Mesothelial cell of epicardium (in vitro differentiated cells): ENCODE measurements at places on chromosomes 7 and 10.

- H3K27ac ChIP-seq: peak overlapping the region; percentile 99
- peaks cover 24% of the 10 kb centered on the region for H3K36me3 ChIP-seq
- H3K4me1 ChIP-seq: peaks cover 52% of the 10 kb centered on the region
- no peaks in the 10 kb centered on the region for H3K27me3 ChIP-seq
These were observed 766 bp downstream of the BAMBI start for GRCh38 chr10:28677888-28678686.

DNA sequence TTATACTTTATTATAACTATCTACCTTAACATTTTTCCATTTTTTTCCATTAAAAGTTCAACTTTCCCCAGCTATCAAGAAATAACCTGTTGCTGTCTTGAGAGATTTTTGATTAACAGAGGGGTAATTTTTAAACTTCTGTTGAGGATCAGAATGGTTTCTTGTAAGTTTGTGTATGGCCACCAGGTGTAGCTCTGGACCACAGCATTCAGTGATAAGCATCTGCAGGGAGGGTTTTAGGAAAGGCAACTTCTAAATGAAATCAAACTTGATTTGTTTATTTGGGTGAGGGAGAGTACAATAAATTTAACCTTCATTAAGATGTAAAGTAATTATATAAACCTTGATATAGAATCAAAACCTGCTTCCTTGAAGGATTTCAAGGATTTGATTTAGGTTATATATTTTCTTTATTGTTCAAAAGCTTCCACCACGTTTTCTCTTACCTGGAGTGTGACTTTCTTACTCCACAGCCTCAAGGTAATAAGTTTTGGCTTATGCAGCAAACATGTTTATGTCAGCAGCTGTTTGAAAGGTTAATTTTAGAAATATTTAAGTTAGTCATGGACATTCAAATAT lies 153.3 kb downstream of the STK31 start:
- no peaks in the 10 kb centered on the region for H3K4me1 ChIP-seq
- no peak for DNase-seq
- H3K27me3 ChIP-seq: peaks cover 16% of the 10 kb centered on the region

- H3K4me3 ChIP-seq: no peak overlapping the region
- H3K27ac ChIP-seq: peak overlapping the region; percentile 11
- H3K4me1 ChIP-seq: peaks cover 14% of the 10 kb centered on the region
- no peaks in the 10 kb centered on the region for H3K27me3 ChIP-seq
- no peak for DNase-seq
These were observed 21.6 kb upstream of the SAR1A start for GRCh38 chr10:70191972-70192305.

GRCh38 chr7:157133304-157133703 lies 5.4 kb upstream of the UBE3C start:
- peaks cover 5% of the 10 kb centered on the region for H3K4me1 ChIP-seq
- no peak for DNase-seq
- no peaks in the 10 kb centered on the region for H3K36me3 ChIP-seq
- H3K27me3 ChIP-seq: peaks cover 34% of the 10 kb centered on the region
- no peak overlapping the region for H3K4me3 ChIP-seq

DNA sequence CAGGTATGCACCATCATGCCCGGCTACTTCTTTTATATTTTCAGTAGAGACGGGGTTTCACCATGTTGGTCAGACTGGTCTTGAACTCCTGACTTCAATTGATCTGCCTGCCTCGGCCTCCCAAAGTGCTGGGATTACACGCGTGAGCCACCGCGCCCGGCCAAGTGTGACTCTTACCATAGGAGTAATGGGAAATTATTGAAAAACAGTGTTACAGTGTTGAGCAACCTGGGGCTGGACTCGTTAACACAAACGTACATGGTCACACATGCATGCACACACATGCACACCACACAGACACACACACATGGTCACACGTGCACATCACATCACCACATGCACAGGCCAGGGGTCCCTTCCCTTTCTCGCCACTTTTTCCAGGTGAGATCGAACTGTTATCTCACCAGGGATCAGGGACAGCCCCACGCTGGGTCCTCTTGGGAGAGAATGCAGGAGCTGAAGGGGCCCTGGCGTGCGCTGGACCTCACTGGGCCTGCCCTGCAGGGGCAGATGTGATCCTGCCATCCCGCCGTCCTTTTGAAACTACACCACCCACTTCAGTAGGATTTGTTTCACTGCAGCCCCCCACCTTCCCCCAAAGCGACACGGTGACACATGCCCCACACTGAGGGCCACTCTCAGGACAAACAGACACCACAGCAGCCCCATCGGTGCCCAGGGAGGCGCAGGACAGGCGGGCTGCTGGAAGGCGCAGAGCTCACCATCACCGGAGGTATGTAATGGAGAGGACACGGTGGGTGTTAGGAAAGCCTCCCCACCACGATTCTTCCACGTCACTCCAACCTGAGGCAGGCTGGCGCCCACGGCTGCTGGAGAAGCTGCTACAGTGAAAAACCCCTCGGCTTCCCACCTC lies 10.2 kb downstream of the RADIL start:
- H3K4me3 ChIP-seq: no peak overlapping the region
- H3K36me3 ChIP-seq: no peaks in the 10 kb centered on the region
- H3K4me1 ChIP-seq: peaks cover 26% of the 10 kb centered on the region

GRCh38 chr7:46633630-46634240 lies 712.7 kb upstream of the IGFBP3 start:
- no peak overlapping the region for H3K27ac ChIP-seq
- H3K4me3 ChIP-seq: no peak overlapping the region
- H3K27me3 ChIP-seq: no peaks in the 10 kb centered on the region
- no peak for DNase-seq
- no peaks in the 10 kb centered on the region for H3K36me3 ChIP-seq
- peaks cover 26% of the 10 kb centered on the region for H3K4me1 ChIP-seq

DNA sequence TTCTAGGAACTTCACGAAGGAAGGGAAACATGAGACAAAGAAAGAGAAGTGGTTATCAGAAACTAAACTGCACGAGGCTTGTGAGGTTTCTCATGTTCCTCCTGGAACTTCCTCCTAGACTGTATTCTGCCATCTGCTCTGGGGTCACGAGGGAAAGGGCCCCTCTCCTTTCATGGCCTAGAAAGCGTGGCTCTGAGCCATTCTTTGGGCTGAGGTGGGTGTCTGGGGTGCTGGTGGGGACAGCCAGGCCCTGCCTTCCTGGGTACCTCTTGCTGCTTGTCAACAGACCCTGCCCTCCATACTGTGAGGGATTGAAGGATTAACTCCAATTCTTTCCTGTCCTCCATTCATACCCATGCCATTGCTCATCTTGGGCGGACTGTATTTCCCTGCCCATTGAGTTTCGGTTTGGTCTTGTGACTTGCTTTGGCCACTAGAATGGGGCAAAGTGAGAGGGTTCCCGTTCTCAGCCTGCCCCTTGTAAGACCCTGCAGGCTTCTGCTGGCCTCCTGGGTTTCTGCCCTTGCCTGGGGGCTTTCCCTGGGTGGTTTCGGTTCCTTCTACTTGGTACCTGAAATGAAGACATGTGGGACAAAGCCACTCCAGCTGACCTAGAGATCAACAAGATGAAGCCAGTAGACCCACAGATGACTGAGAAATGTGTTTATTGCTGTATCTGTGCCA lies 14.9 kb upstream of the GIMAP8 start:
- no peaks in the 10 kb centered on the region for H3K36me3 ChIP-seq
- no peak overlapping the region for H3K4me3 ChIP-seq
- no peaks in the 10 kb centered on the region for H3K4me1 ChIP-seq
- H3K27me3 ChIP-seq: peaks cover 44% of the 10 kb centered on the region

DNA sequence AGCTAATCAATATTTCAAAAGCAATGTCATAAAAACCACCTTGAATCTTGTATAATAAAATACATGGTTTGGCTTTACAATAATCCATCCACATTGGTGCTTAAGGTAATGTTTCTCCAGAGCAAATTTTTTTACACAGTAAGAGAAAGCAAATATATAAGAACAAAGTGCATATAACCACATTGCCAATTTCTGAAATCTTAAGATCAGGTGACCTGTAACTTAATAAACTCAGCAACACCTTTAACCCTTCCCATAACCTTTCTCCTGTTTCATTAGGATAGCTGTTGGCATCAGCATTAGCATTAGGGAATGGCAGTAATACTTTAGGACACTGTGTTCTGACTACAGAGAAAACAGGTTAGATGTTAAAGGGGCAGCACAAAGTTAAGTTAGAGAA lies 155.9 kb upstream of the SEMA3D start:
- H3K4me1 ChIP-seq: peaks cover 11% of the 10 kb centered on the region
- no peak overlapping the region for H3K27ac ChIP-seq

DNA sequence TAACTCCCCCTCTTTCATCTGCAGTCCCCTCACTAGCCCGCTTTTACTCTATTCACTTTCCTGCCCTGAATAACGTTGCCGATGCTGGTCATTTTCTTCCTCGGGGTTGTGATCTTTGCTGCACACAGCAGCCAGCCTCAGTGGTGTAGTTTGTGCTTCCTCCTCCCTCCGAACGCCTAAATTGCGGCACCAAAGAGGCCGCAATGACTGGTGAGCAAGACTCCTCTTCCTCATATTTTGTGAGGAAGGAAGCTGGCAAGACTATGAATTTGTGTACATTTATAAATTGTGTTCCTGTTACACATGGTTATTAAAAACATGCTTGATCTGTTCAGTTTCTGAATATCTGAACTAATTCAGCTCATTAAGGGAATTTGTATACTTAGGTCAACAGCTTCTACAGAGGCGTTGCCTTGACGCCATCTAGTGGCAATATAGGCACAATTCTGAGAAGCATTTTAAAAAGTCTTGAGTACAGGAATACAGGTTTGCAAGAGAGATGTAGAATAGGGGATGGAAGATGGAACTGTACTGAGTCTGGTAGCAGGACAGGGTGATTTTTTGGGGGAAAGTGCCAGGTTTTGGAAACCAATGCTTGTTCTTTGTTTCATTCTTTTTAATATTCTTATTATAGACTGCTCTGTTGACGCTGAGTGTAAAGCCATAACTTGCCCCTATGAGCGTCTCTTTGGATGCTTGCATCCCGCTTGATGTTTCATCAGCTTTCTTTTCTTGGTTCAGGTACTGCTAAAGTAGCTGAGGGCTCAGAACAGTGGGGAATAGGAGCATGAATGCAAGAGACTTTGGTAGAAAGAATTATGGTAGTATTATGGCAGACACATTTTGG lies 4.1 kb upstream of the TAS2R5 start:
- no peaks in the 10 kb centered on the region for H3K4me1 ChIP-seq
- H3K36me3 ChIP-seq: peaks cover 6% of the 10 kb centered on the region
- DNase-seq: no peak
- no peaks in the 10 kb centered on the region for H3K27me3 ChIP-seq
- no peak overlapping the region for H3K4me3 ChIP-seq

DNA sequence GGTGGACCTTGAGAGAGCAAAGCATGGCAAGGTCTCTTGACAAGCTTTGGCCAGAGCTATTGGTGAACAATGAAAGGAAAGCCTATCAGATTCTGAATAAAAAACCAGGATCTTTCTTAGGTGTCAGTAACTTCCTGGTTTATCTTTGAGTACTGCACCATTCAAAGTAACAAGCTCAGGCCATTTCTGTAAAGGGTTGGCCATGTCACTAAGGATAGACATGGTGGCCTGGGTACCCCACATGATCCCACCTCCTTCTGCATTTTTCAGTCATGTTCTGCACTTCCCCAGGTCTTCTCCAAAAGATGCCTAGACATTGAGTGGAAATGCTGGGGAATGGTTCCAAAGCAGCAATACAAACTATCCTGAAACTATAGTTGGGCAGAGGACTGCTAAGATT lies 242.0 kb downstream of the ARHGAP12 start:
- peaks cover 11% of the 10 kb centered on the region for H3K36me3 ChIP-seq
- H3K27me3 ChIP-seq: no peaks in the 10 kb centered on the region
- H3K27ac ChIP-seq: no peak overlapping the region
- DNase-seq: no peak
- no peak overlapping the region for H3K4me3 ChIP-seq

GRCh38 chr10:5977471-5978229 lies at the start of gene IL15RA:
Gene IL15RA, minus strand, starts transcription at chr10:5977543. Its CDS starts 51 bp downstream, at chr10:5977492.
- peak within 1 kb of the TSS; percentile 74 for H3K4me3 ChIP-seq
- peaks cover 73% of the 10 kb centered on the region for H3K27me3 ChIP-seq
- H3K27ac ChIP-seq: no peak within 1 kb of the TSS

- no peaks in the 10 kb centered on the region for H3K36me3 ChIP-seq
- H3K27ac ChIP-seq: no peak overlapping the region
- no peaks in the 10 kb centered on the region for H3K27me3 ChIP-seq
- H3K4me3 ChIP-seq: no peak overlapping the region
- peaks cover 15% of the 10 kb centered on the region for H3K4me1 ChIP-seq
These were observed 71.9 kb upstream of the CC2D2B start for GRCh38 chr10:95835911-95836310.

DNA sequence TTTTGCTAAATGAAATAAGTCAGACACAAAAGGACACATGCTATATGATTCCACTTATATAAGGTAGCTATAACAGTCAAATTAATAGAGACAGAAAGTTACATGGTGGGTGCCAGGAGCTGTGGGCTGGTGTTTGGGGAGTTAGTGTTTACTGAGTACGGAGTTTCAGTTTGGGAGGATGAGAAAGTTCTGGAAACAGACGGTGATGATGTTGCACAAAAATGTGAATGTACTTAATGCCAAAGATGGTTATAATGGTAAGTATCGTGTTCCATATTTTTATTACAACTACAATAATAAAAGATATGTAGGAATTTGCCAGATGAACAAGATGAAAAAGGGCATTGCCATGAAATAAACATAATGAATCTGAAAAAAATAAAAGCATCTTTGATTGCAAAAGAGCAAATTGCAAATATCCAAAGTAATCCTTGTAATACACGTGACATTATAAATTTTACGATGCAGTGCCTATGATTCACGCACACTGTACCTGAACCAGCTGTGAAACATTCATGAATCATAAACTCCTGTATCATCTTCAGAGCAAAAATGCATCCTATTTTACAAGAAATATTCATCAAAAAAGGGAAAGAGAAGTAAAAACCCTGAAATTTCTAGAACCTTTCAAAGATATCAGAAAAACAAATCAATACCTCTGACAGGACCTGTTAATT lies 676.7 kb downstream of the PCDH15 start:
- no peaks in the 10 kb centered on the region for H3K27me3 ChIP-seq
- no peak overlapping the region for H3K4me3 ChIP-seq
- peak overlapping the region; percentile 88 for H3K27ac ChIP-seq
- H3K4me1 ChIP-seq: peaks cover 24% of the 10 kb centered on the region
- no peak for DNase-seq
